A172 (cell line): ENCODE measurements at places on chromosomes 6 and 20.

DNA sequence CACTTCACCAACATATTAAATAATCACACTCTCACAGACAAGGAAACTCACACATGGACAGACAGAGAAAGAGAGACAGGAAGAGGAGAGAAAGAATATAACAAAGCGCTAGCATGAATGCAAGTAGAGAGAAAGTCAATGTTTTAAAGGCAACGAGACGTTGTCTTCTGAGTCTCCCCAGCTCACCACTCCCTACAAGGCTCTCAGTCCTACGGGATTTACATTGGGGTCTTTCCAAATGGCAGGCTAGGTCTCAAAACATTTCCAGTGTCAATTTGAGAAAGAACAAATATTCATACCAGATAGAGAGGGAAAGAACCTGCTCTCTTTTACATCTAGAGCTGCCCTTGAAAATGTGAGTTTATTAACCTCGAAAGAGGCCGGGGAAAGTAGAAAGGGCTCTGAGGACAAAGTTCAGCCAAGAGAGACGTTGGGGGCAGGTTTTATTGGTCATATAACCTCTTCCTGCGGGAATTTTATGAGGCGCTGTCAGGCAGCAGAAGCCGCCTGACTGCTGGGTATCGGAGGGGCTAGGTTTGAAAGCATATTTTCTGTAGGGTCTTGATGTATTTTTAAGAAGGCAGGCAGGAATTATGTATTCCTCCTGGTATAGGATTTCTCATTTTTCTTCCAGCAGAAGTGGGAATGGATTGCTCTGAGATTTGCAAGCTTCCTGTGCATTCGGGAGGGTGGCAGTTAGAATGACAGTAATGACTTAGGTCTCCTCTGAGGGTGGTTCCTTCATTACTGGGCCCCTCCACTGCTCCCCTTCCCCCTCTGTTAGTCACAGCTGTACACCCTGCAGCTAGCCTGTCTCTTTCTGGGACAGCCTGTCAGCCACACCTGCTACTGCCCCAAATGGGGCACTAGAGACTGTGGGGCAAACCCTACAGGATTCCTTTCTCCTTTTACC lies 34.4 kb upstream of the KIF16B start:
- no peak for DNase-seq

DNA sequence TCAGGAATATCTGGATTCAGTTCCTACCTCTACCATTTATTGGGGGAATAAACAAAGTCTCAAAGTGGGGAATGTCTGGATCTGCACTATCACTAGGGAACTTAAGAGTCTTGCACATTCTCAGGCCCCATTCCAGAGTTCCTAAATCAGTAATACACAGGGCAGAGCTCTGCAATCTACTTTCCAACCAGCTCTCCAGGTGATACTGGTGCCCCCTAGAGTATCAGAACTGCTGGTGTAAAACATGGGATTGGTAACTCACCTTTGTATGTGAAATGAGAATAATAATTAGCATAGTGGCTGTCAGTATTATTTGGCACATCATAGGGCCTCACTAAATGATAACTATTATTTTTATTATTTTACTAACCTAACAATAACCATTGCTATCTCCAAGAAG lies 278.8 kb upstream of the IMPG1 start:
- no peak for DNase-seq

DNA sequence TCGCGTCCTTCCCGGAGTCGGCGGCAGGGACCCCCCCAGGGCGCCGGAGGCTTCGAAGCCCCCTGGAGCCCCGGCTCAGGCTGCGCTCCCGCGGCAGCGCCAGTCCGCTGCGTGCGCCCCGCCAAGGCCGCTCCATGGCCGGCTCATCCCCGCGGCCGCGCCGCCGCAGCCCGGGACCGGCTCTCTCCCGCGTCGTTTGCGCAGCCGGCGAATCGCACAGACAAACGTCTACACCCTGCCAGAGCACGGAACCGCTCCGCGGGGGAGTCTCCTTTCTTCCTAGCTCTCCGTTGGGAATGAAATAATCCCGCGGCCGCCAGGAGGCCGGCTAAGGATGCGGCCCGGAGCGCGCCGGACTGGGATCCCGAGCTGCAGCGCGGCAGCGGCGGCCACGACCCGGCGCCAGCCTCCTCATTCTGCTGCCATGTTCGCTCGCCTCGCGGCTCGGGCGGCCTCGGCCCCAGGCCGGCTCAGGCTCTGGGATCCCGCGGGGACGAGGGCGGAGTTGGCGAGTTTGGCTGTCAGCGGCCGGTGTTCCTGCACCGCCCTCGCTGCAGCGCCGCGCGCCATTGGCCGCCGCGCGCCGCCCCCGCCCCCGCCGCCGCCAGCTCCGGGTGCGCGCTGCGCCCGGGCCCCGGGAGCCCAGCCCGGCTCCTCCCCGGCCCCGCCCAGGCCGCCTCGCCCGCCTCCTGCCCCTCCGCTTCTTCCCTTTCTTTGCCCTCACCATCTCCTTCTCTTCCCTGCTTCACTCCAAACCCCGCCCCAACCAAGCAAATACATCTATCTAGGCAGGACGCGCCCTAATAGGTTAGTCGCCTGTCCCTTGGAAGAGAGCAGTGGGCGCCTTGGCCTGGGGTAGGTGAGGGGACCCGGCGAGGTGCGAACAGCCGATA lies at the start of gene GFOD1:
Gene GFOD1 (minus strand): TSS at position 479 of the 893 bp plus-strand sequence. CDS start 710 bp downstream, outside the sequence.
- DNase-seq = peak; percentile 64

GRCh38 chr6:161215193-161215592 lies 58.7 kb downstream of the AGPAT4 start:
- peak; percentile 56 for DNase-seq

DNA sequence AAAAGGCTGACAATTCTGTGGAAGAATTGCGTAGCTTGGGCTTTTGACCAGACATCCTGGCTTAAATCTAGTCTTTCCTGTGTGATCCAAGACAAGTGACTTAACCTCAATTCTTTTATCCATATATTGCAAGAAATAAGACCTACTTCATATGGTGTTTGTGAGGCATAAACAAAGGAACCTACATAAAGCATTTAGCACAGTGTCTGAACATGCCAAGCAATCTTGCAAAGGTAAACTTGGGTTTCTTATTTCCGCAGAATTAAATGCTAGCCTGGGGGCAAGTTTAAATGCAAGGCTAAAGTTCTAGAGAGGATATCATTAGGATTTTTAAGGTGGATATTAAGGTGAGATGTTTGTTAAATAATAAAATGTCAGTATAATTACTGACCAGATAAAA lies 47.9 kb downstream of the HDDC2 start:
- DNase-seq = no peak

DNA sequence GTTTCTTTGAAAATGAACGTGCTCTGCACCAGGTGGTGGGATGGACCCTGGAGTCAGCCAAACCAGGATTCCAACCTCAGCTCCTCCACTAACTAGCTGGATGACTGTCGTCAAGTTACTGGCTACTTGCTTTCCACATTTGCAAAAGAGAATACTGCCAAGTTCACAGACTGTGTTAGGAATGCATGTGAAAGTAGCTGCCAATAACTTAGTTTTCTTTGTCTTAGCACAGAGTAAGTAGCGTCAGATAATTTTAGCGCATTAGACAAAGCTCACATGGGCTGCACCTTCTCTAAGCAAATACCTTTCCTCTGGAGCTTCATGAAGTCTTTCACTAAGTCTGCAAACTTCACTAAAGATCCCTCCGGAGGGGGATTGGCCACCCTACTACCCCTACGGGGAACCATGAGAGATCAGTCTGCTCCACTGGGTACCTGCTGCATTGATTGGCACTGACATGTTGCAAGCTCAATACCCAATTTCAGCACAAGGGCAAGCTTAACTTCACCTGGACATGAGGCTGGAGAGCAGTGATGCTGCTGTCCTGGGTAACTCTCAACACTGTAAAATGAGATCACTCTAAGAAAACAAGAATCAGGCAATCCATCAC lies 113.9 kb downstream of the MBOAT1 start:
- DNase-seq = no peak

- no peak for DNase-seq
Measured at GRCh38 chr6:140003217-140003616, 628.8 kb upstream of the CITED2 start.

GRCh38 chr6:87200469-87201175 lies 45.3 kb downstream of the ZNF292 start:
- no peak for DNase-seq

DNA sequence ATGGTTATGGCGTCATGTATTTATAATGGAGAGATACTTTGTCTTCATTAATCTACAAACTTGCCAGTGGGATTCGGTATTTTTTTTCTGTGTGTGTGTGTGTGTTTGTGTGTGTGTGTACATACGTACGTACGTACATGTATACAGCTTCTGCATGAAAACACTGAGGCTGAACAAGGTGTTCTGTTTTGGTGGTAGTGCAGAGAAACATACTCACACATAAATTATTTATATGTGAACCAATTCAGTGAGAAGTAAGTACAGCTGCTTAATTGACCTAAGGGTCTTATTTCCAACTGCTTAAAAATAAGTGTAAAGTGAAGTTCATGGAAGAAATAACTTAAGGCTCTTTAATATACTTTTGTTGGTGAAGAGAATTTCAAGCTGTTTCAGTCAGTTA lies 234.2 kb downstream of the BCKDHB start:
- DNase-seq = no peak

- no peak for DNase-seq
Measured at GRCh38 chr6:40586369-40587201, 579 bp downstream of the LRFN2 start.

DNA sequence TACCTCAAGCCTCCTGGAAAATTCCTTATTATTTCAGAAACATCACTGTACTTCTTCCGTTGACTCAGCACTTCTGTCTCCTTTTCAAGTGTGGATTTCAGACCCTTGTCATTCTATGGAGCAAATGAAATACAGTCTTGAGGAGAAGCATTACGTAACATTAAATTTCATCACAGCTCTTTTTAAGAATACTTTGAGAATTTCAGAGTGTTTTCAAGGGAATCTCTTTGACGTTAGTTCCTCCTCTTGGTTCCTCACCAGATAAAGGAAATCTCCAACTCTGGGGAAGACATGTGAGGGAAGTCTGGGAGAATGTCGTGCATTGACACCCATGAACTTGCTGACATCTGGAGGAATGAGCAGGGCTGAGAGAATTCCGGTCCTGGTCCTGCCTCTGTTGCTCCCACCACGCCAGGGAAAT lies 32.3 kb downstream of the UST start:
- DNase-seq = no peak

GRCh38 chr6:20879526-20879925 lies 345.3 kb downstream of the CDKAL1 start:
- DNase-seq = peak; percentile 5

DNA sequence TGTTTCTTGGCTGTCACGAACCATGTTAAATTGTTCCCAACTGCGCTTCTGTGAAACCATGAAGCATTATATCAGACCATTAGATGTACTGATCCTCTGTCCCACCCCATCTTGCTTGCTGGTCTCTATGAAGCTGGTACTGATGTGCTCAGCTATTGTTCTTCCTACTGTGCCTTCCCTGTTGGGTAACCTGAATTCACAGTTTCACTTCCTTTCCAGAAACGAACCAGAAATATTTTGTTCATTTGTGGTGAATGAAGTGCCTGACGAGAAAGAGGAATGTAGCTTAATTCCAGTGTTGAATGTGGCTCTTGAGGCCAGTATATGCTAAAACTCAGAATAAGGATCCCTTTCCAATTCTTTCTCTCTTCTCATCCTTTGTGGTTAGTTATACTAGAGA lies 58.1 kb upstream of the SNAP91 start:
- no peak for DNase-seq

GRCh38 chr6:61622601-61623000 lies 663.4 kb downstream of the KHDRBS2 start:
- DNase-seq = no peak

- no peak for DNase-seq
Measured at GRCh38 chr20:11776687-11777086, 141.0 kb upstream of the BTBD3 start.

DNA sequence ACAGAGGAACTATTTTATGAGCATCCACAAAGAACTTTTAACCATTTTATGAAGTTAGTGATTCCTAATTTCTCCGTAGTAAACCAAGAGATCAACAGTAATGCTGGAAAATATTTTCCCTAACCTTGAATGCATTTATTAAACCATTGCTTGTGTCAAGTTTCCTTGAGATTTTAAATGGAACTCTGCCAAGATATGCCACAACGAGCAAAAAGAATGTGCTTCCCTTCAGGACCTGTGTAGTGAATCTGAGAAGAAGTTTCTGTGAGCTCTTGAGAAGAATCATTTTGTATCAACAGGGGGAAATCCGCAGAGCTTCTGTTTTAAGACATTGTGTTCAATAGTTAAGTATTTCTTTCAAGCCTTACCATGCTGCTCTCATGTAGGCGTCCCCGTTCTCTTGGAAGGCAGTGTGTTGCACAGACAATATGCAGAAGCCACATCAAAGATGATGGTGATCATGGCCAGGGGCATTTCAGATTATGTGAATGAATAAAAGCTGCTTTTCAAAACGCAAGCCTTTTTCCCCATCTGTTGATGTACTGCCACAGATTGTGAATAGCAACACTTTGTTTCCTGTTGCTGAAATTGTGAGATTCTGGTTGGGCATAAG lies 439.8 kb downstream of the BMP2 start:
- no peak for DNase-seq

GRCh38 chr20:1528811-1529210 lies 28.7 kb downstream of the SIRPD start:
- peak; percentile 8 for DNase-seq

DNA sequence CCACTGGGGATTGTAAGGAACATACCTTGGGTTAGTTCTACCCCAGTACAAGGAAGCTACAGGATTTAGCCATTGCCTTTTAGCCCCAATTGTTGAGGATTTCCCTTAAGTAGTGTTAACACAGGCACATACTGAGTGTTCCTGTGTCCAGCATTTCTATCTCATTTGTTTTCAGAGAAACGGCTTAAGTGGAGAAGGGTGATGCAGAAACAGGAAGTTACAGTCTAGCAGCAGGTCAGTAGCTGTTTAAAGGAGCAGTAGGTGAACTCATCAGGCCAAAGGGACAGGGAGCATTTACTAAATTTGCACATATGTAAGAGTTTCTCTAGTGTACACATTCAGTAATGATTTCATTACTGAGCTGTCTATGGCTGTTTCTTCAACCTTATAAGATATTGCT lies 644.2 kb upstream of the GJE1 start:
- DNase-seq = no peak

- no peak for DNase-seq
Measured at GRCh38 chr6:114064862-114065261, 93.9 kb upstream of the HDAC2 start.

GRCh38 chr6:135622081-135622480 lies 124.5 kb upstream of the AHI1 start:
- DNase-seq = no peak

- peak; percentile 64 for DNase-seq
Measured at GRCh38 chr6:147709396-147710272, 201.1 kb downstream of the SAMD5 start.

- no peak for DNase-seq
Measured at GRCh38 chr20:57847104-57847503, 137.3 kb upstream of the PMEPA1 start.

DNA sequence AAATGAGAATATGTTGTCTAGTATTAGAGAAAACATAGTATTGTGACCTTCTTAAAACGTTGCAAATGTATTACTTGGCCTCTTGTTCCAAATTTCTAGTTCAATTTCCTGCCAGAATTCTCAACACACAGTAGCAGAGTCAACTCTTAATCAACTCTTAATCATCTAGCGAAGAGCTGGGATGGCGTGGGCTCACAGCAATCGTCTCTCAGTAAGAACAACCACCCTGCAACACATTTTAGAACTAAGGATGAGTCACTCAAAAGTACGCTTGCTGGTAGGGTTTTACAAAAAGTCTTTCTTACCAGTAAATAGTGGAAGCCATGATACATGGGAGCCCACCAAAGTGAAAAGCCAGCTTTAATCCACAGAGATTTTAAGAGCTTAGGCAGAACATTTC lies 24.6 kb downstream of the GPR6 start:
- no peak for DNase-seq
